Astrocyte of the spinal cord (primary cell): ENCODE measurements at places on chromosomes 7 and 10.
A peak's percentile ranks its signal among the peaks of the same experiment; 100 is the strongest.

- DNase-seq, result no peak
Observed at GRCh38 chr7:1735806-1736483, 65.9 kb downstream of the ELFN1 start.

DNA sequence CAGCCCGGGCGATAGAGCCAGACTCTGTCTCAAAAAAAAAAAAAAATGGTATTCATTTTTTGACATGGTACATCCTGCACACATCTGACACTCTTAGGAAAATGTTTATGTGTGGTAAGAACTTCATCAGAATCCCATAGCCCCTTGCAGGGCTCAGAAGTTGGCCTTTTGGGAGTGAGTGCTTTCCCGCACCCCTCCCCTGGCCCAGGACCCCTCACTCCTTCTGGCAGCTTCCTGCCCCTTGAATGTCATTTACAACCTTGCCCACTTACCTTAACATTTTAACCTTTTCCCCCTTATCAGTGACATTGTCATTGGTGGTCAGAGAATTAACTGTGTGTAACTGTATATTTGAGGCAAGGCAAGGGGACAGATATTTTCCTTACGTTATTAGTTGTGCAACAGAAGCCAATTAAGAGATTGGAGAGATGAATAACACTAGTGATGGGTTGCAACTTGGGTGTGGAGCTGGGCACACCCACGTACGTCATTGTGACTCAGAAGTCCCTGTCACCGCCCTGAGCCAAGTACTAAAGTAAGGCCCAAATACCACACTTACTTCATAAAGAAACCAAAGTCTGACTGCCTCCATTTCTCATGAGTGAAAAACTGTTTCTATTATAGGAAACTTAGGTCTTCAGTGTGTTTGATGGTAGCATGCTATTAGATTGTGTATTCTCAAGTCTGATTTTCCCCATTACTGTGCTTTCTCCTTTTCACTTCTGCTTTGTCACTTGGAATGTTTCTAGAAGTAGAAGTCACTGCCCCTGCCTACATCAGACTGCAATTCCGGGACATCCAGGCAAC lies 31.6 kb downstream of the OGDH start:
- peak; percentile 81 for DNase-seq

DNA sequence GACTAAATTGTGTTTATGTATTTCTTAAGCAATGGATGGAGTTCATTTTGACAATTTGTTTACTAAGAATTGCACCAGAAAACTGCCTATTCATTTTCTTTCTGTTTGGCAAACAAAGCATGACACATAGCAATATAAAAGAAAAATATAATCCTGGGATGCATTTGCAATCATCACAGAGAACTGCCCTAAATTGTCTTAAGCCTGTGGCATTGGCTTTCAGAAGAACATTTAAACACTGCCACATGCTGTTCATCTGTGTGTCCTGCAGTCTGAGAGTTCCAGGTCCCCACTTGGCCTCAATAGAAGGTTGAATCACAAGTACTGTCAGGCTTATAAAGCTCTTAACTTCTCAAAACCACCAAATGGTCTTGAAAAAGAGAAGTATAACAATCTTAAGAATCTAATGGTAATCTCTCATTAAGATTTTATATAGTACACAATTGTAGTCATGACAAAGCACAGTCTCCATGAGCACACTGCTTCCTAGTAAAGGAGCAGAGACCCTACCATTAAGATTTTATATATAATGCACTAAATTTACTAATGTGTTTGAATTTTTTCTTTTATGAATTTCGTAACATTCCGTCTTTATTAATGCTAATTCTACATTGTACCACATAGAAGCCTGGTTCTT lies 29.9 kb downstream of the RNLS start:
- DNase-seq, result peak; percentile 85

- DNase-seq, result no peak
Observed at GRCh38 chr10:3959370-3960325, 174.6 kb upstream of the KLF6 start.

- peak; percentile 54 for DNase-seq
Observed at GRCh38 chr7:108805808-108806397, 236.2 kb downstream of the DNAJB9 start.

GRCh38 chr10:106534441-106534840 lies 630.1 kb downstream of the SORCS1 start:
- DNase-seq, result no peak

GRCh38 chr10:65213170-65213569 lies 1692.0 kb downstream of the REEP3 start:
- DNase-seq, result no peak

DNA sequence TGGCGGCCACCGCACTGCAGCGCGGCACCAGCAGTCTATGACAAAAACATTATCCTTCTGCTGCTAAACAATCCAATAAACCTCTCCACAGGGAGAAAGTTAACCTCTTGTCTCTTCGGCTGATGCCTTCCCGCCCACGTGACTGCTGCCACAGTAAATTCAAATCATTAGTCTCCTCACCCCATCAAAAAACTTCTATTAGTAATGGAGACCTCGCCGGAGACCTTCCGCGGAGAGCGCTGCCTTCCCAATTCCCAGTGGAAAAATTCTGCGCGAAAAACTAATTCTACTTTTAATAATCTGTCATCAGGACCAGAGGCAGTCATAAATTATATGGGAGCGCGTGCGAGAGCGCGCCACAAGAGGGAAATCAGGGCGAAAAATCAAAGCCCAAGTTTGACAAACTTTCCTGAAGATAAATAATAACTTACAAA lies 90.0 kb upstream of the PAX2 start:
- no peak for DNase-seq

DNA sequence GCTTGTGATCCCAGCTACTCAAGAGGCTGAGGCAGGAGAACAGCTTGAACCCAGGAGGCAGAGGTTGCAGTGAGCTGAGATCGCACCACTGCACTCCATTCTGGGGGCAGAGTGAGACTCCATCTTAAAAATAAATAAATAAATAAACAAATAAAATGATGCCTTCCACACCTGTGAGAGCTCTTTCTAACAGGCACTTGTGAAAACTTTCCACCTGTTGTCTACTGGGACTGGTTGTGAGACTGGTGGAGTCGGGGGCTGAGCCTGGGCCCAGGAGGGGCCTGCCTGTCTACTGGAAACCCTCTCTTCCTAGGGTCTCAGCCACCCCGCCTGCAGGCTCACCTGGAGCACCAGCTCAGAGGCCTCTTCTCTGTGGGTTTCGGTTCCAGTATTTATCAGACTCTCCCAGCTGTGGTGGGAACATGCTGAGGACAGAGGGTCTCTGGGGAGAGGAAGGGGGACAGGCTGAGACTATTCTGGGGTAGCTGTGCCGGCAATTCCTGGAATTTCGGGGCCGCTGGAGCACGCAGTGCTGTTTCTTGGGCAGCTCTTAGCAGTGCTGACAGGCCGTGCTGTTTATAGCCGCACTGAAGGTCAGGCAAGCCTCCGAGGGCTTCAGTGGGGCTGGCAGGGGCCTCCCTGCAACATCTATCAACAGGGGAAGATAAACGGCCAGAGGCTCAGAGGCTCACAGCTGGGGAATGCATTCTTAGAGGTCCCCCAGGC lies 3.8 kb downstream of the LDB3 start:
- DNase-seq, result no peak

GRCh38 chr10:133527771-133528271 lies 658 bp downstream of the CYP2E1 start:
- no peak for DNase-seq

DNA sequence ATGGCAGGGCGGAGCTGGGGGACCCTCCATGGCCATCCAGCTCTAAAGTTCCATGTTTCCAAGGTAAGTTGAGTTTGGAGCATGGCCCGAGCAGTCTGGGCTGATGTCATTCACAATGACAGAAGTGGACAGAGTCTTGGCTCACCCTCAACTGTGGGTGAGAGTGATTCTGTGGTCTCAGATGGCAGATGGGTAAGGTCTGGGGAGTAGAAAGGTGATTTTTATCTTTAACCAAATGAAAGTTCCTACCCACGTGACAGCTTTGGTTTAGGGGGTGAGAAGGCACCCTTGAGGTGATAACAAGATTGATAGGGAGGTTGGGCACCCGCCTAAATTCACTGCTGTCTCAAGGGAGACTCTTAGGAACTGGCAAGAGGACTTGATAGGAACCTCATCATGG lies 57.6 kb upstream of the PDZD8 start:
- DNase-seq, result no peak

DNA sequence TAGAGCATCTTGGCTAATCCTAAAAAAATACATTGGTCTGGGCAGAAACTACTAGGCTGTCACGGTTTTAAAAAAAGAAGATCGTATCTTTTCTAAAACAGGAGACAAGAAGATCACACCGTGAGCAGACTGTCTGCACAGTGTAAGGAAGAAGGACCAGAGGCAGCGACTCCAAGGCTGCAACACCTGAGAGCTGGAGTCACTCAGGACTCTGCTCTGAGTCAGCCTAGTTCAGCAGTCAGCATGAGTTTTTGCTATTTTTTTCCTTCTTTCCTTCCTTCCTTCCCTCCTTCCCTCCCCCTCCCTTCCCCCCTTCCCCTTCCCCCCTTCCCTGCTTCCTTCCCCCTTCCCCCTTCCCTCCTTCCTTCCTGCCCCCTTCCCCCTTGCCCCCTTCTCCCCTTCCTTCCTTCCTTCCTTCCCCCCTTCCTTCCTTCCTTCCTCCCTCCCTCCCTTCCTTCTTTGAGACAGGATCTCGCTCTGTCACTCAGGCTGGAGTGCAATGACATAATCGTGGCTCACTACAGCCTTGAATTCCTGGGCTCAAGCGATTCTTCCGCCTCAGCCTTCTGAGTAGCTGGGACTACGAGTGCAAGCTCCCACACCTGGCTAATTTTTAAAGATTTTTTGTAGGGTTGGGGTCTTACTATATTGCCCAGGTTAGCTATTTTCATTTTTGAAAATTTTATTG lies 24.4 kb downstream of the BAG3 start:
- no peak for DNase-seq

- DNase-seq, result peak; percentile 26
Observed at GRCh38 chr10:23099816-23100215, 4.4 kb downstream of the MSRB2 start.

DNA sequence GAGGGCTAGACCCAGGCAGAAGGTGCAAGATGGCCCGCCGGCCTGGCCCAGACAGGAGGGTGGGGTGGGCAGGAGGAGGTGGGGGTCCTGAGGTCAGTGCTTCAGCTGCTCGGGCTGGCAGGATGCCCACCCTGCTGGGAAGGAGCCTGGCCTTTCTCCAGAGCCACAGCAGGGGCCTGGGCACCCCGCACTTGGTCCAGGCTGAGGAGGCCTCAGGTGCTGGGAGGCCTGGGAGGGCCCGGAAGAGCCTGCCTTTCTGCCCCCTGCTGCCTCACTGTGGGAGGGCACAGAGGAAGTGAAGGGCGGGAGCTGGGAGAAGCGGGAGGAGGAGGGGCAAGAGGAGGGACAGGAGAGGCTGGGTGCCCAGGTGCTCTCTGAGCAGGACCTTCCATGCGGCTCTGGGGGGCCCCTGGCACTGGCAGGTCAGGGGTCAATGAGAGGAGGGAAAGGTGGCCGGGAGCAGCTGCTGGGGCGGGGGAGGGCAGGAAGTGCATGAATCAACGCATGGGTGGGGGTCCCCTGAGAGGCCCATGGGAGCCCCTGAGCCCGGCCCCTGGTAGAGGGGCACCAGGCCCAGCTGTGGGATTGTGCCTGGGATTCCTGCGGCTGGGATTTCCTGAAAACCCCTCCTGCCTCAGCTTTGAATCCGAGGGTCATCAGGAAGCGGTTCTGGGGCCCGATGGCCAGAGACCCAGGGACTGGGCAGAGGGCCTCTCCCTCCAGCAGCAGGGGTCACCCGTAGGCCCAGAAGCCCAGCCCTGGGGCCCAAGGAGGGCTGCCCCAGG lies 49.9 kb downstream of the PWWP2B start:
- DNase-seq, result no peak

GRCh38 chr7:81690251-81690650 lies 79.6 kb downstream of the HGF start:
- DNase-seq, result peak; percentile 37

DNA sequence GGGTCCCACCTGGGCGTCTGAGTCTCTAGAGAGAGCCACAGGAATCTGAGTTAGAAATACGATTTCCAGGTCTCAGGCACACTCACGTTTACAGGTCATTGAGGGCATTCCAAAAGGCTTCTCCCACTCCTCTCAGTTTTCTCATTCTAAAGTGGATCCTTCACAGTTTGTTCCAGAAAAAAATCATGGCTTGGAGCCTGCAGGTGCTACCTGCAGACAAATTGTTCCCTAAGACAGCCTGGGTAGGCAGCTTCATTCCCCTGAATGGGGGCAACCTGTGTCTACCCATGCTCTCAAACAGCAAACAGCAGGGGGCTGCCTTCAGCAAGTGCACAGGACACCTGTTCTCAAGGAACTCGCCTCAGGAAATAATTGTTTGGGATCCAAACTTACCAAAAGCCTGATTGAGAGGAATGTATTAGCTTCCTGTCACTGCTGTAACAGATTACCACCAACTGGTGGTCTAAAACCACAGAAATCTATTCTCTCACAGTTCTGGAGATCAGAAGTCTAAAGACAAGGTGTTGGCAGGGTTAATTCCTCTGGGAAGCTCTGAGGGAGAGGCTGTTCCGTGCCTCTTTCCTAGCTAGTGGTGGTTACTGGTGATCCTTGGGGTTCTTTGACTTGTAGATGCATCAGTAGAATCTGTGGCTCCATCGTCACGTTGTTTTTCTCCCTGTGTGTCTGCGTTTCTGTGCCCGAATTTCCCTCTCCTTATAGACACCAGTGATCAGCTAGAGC lies 117.2 kb downstream of the RAB11FIP2 start:
- no peak for DNase-seq

DNA sequence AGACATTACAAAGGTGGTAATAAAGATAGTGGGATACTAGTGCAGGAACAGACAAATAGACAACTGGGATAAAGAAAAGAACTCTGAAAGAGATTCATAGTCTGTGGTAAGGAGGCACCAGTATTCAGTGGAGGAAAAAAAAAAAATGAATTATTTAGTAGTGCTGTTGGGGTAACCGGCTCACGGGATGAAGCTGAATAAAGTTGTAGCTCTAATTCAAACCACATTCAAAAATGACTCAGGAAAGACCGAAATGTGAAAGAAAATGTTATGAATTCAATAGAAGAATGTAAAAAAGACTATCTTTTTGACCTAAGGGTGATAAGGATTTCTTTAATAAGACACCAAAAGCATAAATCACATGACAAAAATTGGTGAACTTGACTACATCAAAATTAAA lies 83.1 kb upstream of the HABP2 start:
- no peak for DNase-seq

- no peak for DNase-seq
Observed at GRCh38 chr10:107163881-107164861, at the start of gene SORCS1. SORCS1 (minus strand) TSS chr10:107164706.
